ENCODE measurements at places on chromosomes 16 and 17.
A peak's percentile ranks its signal among the peaks of the same experiment; 100 is the strongest.

GRCh38 chr16:70453892-70454221, 538 bp upstream of the FCSK start:
- no peak for DNase-seq
- H3K36me3 ChIP-seq: no peaks in the 10 kb centered on the region
- no peaks in the 10 kb centered on the region for H3K27me3 ChIP-seq

- H3K4me1 ChIP-seq: peaks cover 23% of the 10 kb centered on the region
- no peak overlapping the region for H3K4me3 ChIP-seq
- peak; percentile 72 for DNase-seq
Measured at GRCh38 chr17:20226814-20227482, 217.8 kb downstream of the SPECC1 start.

GRCh38 chr16:4561596-4561995, 5.5 kb downstream of the C16orf96 start:
- no peaks in the 10 kb centered on the region for H3K27me3 ChIP-seq
- H3K4me3 ChIP-seq: no peak overlapping the region
- peak overlapping the region; percentile 78 for H3K27ac ChIP-seq
- H3K4me1 ChIP-seq: peaks cover 16% of the 10 kb centered on the region
- no peaks in the 10 kb centered on the region for H3K36me3 ChIP-seq

GRCh38 chr17:79778504-79779083, 646 bp downstream of the CBX2 start:
- peak overlapping the region; percentile 57 for H3K4me3 ChIP-seq
- peak; percentile 77 for DNase-seq
- H3K27me3 ChIP-seq: peaks cover 8% of the 10 kb centered on the region
- H3K36me3 ChIP-seq: peaks cover 24% of the 10 kb centered on the region
- H3K4me1 ChIP-seq: peaks cover 24% of the 10 kb centered on the region

- H3K4me1 ChIP-seq: peaks cover 27% of the 10 kb centered on the region
- H3K27me3 ChIP-seq: no peaks in the 10 kb centered on the region
- H3K27ac ChIP-seq: peak overlapping the region; percentile 13
Measured at GRCh38 chr17:66957951-66958579, 6.4 kb upstream of the CACNG4 start.

GRCh38 chr17:81536299-81537290, 8.4 kb downstream of the FSCN2 start:
- H3K36me3 ChIP-seq: peaks cover 46% of the 10 kb centered on the region
- no peak for DNase-seq
- H3K27me3 ChIP-seq: peaks cover 17% of the 10 kb centered on the region
- H3K4me1 ChIP-seq: peaks cover 25% of the 10 kb centered on the region

GRCh38 chr17:80024206-80024972, 11.3 kb downstream of the TBC1D16 start:
- no peak overlapping the region for H3K4me3 ChIP-seq
- peaks cover 20% of the 10 kb centered on the region for H3K36me3 ChIP-seq
- peaks cover 40% of the 10 kb centered on the region for H3K4me1 ChIP-seq
- H3K27ac ChIP-seq: peak overlapping the region; percentile 40

GRCh38 chr17:41691031-41691777, 2.5 kb downstream of the EIF1 start:
- DNase-seq: no peak
- H3K4me1 ChIP-seq: peaks cover 7% of the 10 kb centered on the region
- H3K27me3 ChIP-seq: no peaks in the 10 kb centered on the region
- peaks cover 61% of the 10 kb centered on the region for H3K36me3 ChIP-seq

DNA sequence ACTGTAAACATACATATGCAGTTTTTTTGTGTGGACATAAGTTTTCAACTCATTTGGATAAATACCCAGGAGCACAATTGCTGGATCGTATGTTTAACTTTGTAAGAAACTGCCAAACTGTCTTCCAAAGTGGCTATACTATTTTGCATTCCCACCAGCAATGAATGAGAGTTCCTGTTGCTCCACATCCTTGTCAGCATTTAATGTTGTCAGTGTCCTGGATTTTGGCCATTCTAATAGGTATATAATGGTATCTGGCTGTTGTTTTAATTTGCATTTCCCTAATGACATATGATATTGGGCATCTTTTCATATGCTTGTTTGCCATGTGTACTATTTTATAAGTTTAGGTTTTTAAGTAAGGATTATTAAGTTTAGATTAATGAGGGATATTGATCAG, 14.1 kb downstream of the TANGO6 start:
- H3K4me1 ChIP-seq: no peaks in the 10 kb centered on the region
- no peaks in the 10 kb centered on the region for H3K27me3 ChIP-seq
- no peak overlapping the region for H3K4me3 ChIP-seq
- H3K36me3 ChIP-seq: peaks cover 9% of the 10 kb centered on the region
- no peak for DNase-seq
- no peak overlapping the region for H3K27ac ChIP-seq
